ENCODE measurements at places on chromosomes 1 and 21.

DNA sequence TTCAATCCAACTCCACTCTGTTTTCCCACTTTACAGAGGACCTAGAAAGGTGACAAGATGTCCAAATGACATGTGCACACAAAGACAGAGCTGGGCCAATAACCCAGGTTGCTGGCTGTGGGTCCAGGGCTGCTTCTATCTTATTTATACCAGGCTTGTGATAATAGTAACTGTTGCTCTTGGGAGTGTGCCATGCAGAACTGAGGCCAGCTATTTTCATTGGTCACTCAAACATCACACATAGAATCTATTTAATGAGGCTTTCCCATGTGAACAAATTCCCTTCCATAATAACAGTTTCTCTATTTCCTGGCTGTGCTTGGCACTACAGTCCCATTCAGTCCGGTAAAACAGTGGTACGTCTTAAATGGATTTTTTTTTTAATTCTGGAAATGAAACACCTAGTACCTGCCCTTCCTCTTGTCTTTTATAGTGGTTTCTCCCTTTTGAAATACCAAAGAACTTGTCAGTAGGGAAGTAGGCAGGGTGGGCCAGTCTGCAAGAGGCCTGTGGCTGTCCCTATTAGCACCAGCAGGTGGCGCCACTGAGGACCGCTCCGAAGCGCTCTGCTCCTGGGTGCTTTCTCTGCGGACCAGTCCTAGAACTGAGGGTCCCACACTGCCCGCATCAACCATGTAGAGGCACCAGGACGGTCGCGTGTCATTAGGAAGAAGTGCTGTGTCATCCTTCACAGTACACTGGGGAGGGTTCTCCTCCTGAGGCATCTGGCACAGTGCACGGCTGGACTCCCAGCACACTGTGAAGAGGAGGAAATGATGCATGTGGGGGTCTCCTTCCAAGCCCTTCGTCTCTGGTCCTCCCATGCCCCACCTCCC lies 52.1 kb downstream of the GPR161 start:
- peak; percentile 20 for DNase-seq

DNA sequence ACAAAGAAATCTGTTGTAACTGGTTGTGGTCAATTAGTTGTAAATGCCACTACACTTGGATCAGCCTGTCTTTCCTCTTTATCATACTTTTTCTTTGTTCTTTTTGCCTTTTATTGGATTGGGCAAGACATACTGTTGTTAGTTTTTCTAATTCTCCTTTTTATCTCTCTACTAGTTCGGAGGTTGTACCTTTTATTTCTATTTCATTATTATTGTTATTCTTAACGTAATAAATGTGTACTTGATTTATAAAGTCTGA lies 59.2 kb downstream of the IVNS1ABP start:
- DNase-seq = no peak

GRCh38 chr1:110134050-110134595 lies 16.2 kb upstream of the SLC6A17 start:
- DNase-seq = no peak

GRCh38 chr1:221633841-221634409 lies 108.0 kb downstream of the DUSP10 start:
- DNase-seq = no peak

GRCh38 chr1:14666962-14667650 lies 68.6 kb downstream of the KAZN start:
- no peak for DNase-seq

DNA sequence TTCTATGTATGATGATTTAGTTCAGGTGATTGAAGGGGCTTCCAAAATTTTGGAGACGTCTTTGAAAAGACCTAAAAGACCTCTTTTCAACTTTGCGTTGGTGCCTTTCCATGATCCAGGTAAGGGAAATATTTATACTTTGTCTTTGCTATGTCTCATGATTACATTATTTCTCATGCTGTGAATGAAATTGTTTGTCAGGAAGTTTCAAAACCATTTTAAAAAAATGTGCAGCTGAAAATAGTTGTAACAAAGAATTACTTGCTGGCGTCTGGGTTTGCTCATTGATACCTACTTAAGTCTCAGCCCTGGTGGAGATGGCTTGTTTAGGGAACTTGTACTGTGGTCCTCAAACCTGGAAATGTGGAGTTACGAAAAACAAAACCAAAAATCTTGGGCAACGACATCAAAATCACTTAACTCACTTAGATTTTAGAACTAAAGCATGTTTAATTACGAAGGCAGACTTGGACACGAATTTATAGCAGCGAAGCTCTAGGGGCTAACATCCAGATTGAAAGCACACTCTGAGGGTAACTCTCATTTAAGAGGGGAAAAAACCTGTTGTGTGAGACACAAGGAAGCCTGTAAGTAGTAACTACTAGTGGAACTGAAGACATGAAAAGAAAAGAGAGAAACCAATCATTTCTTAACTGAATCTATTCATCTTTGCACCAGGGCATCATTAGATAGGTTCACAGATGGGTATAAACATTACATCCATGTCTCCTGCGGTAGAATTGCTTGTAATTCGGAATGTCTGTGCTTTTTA lies 924 bp downstream of the HMCN1 start:
- DNase-seq = no peak

DNA sequence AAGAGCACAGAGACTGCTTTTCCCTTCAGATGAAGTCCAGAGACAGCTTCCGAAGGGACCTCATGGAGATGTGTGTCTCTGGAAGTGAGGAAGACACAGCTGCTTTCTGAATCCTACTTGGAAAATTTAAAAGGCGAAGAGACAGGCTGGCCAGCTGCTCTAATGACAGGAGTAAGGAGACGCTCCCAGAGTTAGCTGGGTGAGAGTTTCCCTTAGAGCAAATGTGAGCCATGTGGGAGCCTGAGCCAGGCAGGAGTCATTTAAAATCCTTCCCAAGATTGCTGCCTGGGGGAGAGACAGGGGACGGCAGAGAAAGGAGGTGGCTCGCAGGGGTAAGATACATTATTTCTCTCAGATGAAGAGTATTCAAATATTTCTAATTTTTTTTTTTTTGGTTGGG lies 53.1 kb downstream of the ZNF326 start:
- no peak for DNase-seq

GRCh38 chr1:39691383-39692151 lies at the start of gene HPCAL4:
Gene HPCAL4, minus strand, starts transcription at chr1:39691433. Its CDS starts 6,830 bp downstream, at chr1:39684603.
- DNase-seq = peak; percentile 75

DNA sequence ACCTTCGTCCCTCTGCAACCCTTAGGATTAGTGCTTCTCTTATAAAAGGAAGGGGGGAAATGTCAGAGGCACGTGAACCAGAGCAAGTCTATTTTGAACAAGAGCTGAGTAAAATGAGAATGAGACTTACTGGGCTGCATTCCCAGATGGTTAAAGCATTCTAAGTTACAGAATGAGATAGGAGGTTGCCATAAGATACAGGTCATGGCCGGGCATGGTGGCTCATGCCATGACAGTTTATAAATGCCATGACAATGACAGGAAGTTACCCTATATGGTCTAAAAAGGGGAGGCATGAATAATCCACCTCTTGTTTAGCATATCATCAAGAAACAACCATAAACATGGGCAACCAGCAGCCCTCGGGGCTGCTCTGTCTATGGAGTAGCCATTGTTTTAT lies 2.5 kb upstream of the AQP10 start:
- no peak for DNase-seq

DNA sequence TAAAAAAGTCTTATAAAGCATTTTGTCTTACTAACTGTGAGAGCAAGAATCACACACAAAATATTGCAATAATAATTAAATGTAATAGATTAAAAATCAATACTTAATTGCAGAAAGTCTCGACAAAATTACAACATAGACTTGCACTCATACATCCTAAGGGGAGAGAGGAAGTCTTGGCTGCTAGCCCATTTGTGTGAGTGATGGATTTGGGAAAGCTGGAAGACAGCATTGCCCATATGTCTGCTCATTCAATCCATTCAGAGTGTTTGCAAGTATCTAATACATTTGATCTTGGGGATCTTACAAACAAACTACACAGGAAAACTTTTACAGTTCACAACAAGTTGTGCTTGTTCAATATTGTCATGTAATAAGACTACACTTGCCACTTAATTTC lies 140.5 kb downstream of the COL11A1 start:
- DNase-seq = no peak

DNA sequence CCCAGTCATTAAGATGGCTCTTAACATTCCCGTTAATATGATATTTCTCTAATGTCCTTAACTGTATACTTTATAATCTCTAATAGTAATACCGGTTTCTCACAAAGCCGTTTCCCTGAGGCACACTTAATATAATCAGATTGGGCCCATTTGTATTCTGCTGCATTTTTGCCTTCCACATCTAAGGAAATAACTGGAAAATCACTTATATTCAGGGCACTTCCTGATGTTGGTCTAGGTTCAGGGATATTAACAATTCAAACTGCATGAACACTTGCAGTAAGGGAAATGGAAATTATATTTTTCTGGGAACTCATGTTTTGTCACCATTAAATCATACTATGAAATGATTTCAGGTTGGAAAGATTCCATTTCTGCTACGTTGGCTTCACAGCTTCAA lies 119.8 kb downstream of the TPR start:
- DNase-seq = no peak

GRCh38 chr1:204087893-204088528 lies 15.1 kb downstream of the SOX13 start:
- no peak for DNase-seq

Measured in stimulated activated CD8-positive, alpha-beta memory T cell treated with anti-CD3 and anti-CD28 coated beads, Interleukin-7, amount 100 ng/mL, for 1 hour (primary cell).